ENCODE measurements at places on chromosomes 5 and 9.

GRCh38 chr5:90233476-90233875, 176.1 kb downstream of the CETN3 start:
- no peak for DNase-seq

GRCh38 chr9:93254806-93255493, 71.0 kb downstream of the WNK2 start:
- no peak for DNase-seq

DNA sequence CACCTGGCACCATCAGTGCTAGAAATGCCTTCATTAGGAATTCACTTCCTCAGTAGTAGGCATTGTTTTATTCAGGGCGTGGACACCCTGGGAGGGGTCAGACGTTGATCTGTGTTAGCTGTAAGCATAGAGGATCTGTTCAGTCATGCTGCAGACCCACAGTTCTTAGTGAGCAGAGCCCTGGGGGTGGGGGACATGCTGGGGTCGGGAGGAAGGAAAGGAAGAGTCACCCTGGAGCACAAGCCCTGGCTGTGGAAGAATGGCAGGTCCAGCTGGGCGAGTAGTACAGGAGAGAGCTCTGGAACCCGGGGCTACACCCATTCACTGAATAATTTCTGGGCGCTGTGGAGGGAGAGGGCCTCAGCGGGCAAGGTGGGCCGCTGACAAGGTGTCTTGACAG, 172.5 kb downstream of the FSTL4 start:
- no peak for DNase-seq

GRCh38 chr5:148029131-148029530, 34.6 kb upstream of the SPINK5 start:
- DNase-seq, result no peak
